ENCODE measurements at places on chromosomes 5 and 9. TPM values are rescaled to one million over a fixed set of nuclear protein-coding genes. Genes with fewer than 3 reads are reported as not detected.

- no peak for DNase-seq
- H3K4me1 ChIP-seq = no peaks in the 10 kb centered on the region
- H3K36me3 ChIP-seq = no peaks in the 10 kb centered on the region
- no peaks in the 10 kb centered on the region for H3K27me3 ChIP-seq
Measured at GRCh38 chr5:90855296-90856010, 296.9 kb downstream of the ADGRV1 start.

GRCh38 chr5:78758169-78758839 lies 109.7 kb upstream of the LHFPL2 start:
- no peaks in the 10 kb centered on the region for H3K27me3 ChIP-seq
- no peaks in the 10 kb centered on the region for H3K36me3 ChIP-seq
- no peaks in the 10 kb centered on the region for H3K4me1 ChIP-seq
- no peak overlapping the region for H3K27ac ChIP-seq
- no peak overlapping the region for H3K4me3 ChIP-seq

DNA sequence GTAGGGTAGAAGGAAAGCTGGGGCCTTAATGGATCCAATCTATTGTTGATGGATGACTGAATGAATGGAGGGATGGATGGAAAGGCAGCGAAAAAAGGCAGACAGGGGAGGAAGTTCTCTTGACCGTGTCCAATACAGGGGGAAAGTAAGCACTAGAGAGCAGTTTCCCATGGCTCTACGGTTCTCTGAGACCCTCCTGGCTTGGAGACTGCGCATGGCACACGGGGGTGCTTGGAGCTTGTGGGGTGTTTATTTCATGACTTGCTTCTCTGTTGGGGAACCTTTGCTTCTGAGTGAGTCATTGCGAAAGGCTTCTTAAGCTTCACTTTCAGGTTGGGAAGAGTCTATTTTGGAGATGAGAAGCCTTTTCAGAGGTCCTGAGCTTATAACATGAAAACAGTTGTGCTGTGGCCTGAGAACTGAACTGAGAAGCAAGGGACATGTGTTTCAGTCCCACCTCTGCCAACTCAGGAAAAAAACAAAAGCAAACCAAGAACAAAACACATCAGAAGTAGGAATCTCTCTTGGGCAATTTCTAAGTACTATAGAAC lies 12.8 kb upstream of the TEX48 start:
- no peaks in the 10 kb centered on the region for H3K36me3 ChIP-seq
- H3K27me3 ChIP-seq = no peaks in the 10 kb centered on the region
- DNase-seq = no peak
- H3K4me1 ChIP-seq = no peaks in the 10 kb centered on the region
- no peak overlapping the region for H3K27ac ChIP-seq
- H3K4me3 ChIP-seq = no peak overlapping the region

DNA sequence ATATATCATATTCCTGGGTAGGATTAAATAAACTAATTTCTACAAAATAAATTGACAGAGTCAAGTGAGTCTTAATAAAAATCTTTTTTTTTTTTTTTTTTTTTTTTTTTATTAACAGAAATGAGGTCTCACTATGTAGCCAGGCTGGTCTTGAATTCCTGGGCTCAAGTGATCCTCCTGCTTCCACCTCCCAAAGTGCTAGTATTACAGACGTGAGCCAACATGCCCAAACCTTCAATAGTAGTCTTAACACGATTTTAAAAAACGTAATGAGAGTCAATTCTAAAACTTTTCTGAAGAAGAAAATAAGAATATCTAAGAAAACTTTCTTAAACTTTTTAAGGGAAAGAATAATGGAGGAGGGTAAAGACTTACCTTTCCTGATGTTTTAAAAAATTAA lies 84.2 kb downstream of the YIPF5 start:
- H3K4me3 ChIP-seq = no peak overlapping the region
- no peak for DNase-seq

- H3K4me1 ChIP-seq = no peaks in the 10 kb centered on the region
- DNase-seq = no peak
- no peaks in the 10 kb centered on the region for H3K36me3 ChIP-seq
- H3K27me3 ChIP-seq = no peaks in the 10 kb centered on the region
- H3K27ac ChIP-seq = no peak overlapping the region
Measured at GRCh38 chr5:130023604-130024003, 119.3 kb downstream of the CHSY3 start.

- no peaks in the 10 kb centered on the region for H3K27me3 ChIP-seq
- no peaks in the 10 kb centered on the region for H3K4me1 ChIP-seq
- H3K27ac ChIP-seq = no peak overlapping the region
- DNase-seq = no peak
Measured at GRCh38 chr5:133734916-133735315, 122.6 kb upstream of the FSTL4 start.

DNA sequence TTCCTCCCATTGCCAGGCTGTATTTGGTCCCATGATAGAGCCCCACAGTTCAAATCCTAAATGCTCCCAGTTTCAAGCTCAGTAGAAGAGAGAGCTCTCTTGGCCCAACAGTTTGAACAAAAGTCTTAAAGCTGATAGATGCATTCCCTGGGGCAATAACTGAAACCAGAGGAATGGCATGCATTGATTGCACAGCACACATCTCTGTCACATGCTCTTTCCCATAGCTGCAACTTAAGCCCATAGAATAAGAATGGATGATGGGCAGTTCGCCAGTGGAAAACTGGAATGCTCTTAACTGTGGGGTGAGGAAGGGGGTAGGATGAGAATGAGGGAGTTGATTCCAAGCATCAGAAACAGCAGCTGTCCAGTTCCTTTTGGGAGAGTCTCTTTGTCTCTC lies 1942.4 kb upstream of the WWC1 start:
- H3K27ac ChIP-seq = no peak overlapping the region
- DNase-seq = no peak
- H3K36me3 ChIP-seq = no peaks in the 10 kb centered on the region
- no peaks in the 10 kb centered on the region for H3K27me3 ChIP-seq

- H3K4me3 ChIP-seq = no peak overlapping the region
- no peaks in the 10 kb centered on the region for H3K27me3 ChIP-seq
- no peak overlapping the region for H3K27ac ChIP-seq
- no peaks in the 10 kb centered on the region for H3K4me1 ChIP-seq
Measured at GRCh38 chr5:6752782-6753181, 39.5 kb downstream of the TENT4A start.

GRCh38 chr9:21119093-21119770 lies 22.4 kb downstream of the IFNW1 start:
- H3K27ac ChIP-seq = no peak overlapping the region
- H3K4me1 ChIP-seq = peaks cover 4% of the 10 kb centered on the region
- no peaks in the 10 kb centered on the region for H3K27me3 ChIP-seq
- no peaks in the 10 kb centered on the region for H3K36me3 ChIP-seq
- no peak for DNase-seq

- no peaks in the 10 kb centered on the region for H3K36me3 ChIP-seq
- H3K4me3 ChIP-seq = no peak overlapping the region
- DNase-seq = no peak
- H3K27ac ChIP-seq = no peak overlapping the region
Measured at GRCh38 chr9:87950765-87951488, 23.4 kb downstream of the CDK20 start.

- no peaks in the 10 kb centered on the region for H3K27me3 ChIP-seq
- H3K4me3 ChIP-seq = no peak overlapping the region
- no peak for DNase-seq
- peaks cover 4% of the 10 kb centered on the region for H3K4me1 ChIP-seq
- no peak overlapping the region for H3K27ac ChIP-seq
- H3K36me3 ChIP-seq = no peaks in the 10 kb centered on the region
Measured at GRCh38 chr5:143594902-143595818, 191.7 kb upstream of the NR3C1 start.

DNA sequence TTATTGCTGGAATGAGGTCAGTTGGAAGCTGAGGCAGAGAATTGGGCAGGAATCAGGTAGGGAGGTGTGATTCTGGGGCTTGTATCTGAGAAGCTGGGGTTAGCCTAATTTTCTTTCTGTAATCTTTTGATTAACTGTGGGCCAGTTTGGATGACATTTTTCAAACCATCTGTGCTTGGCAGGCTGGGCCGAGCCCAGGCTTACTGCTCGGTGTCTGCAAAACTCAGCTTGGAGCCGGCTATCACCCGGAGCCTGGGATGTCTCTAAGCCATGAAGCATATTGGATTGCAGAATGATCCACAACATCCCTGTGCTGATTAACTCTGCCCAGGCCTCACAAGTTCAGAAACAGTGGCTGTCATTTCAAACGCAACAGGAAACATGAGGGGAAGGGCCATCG lies 26.5 kb downstream of the KCNMB1 start:
- peaks cover 31% of the 10 kb centered on the region for H3K4me1 ChIP-seq
- H3K4me3 ChIP-seq = no peak overlapping the region
- no peaks in the 10 kb centered on the region for H3K27me3 ChIP-seq
- no peak overlapping the region for H3K27ac ChIP-seq
- no peak for DNase-seq

PCDHB4 gene
- total RNA-seq = 3.0 TPM

SLCO4C1 gene
- 36.9 TPM for total RNA-seq

PDGFRB gene
- 120 TPM for total RNA-seq

CARTPT gene
- not detected for total RNA-seq

MYO10 gene
- 67.0 TPM for total RNA-seq

CCIN gene
- total RNA-seq = not detected

GHR gene
- total RNA-seq = 6.6 TPM

C9 gene
- total RNA-seq = not detected
